Suppressor macrophage treated with lipopolysaccharide for 1 hour (primary cell): ENCODE measurements at places on chromosomes 16 and 17.

DNA sequence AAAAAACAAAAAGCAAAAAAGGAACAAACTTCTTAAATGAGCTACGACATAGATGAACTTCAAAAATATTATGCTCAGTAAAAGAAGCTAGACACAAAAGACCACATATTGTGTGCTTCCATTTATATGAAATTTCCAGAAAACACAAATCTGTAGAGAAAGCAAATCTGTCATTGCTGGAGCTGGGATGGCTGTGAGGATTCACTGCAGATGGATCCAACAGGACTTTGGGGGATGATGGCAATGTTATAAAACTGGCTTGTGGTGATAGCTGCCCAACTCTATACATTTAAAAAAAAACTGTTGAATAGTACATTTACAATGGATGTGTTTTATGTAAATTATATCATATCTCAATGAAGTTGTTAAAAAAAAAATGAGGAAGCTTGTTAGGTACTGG, 52.6 kb upstream of the MAP3K14 start:
- DNase-seq: no peak

DNA sequence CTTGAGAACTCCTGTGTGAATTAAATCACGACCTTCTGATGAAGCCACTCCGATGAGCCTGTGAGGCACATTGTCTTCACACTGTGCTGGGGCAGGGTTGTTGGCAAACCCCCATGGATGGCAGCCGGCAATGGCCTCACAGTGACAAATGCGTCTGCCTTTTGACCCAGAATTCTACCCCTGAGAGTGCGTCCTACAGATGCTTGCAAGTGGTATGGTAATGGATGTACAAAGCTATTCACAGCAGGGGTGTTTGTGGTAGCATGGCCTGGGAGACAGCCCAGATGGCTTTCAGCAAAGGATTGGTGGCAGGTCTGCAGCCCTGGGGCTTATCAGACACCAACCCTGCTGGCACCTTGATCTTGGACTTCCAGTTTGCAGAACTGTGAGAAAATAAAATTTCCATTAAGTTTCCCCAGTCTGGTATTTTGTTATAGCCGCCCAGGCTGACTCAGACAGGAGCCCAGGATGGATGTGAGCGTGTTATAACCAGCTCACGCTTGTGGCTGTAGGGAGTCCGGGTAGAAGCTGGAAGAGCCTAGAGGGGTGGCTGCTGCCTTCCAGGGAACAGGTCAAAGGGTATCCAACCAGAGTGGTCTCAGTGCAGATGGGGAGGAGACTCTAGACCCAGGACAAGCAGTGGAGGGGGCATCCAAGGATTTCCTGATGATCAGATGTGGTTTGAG, 10.1 kb downstream of the AFMID start:
- DNase-seq: no peak

GRCh38 chr16:4409081-4409932, 7.1 kb downstream of the CORO7 start:
- no peak for DNase-seq

- no peak for DNase-seq
These were observed 6.0 kb upstream of the TBC1D3B start for GRCh38 chr17:36182176-36183000.

DNA sequence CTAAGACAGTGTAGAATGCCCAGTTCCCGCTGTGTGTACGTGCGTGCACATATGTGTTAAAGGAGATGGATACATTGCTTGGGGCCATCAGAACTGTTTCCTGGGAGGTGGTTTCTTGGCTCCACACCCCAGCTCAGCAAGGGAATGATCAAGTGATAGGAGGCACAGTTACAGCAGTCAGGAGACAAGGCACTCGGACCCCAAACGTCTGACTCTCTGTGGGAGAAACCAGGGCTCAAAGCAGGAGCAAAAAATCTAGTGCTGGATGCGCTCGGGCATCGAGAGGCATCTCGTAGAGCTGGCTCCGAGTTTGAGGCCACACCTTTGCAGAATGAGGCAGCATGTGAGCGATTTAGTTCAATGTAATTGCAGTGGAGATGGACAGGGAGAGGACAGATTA, 71.9 kb downstream of the RBBP6 start:
- no peak for DNase-seq

DNA sequence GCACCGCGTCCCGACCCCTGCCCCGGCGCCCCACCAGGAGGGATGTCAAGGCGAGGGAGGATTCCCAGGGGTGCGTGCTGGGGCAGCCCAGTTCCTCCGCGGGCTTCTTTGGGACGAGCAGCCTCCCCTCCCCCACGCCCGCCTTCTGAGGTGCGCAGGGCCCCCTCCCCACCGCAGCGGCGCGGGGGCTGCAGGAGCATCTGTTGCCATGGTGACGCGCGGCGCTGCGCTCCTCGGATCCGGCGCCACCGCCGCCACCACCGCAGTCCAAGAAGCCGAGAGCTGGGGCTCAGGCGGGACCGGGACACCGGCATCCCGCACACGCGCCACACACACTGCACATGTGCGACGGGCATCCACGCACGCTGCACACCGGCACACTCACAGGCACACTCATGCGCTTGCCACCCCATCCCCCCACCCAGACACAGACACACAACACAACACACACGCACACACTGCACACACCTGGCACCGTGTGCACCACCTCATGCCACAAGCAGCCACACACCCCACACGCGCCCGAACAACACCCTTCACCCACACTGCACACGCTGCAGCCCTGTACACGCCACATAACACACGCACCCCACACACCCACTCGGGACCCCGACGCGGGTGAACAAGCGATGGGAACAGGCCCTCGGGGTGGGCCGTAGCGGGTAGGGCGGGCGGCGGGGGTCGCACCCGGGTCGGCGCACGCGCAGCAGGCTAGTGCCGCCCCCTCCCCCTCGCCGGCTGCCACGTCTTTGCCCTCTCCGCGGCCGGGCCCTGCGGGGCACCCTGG, 17.0 kb downstream of the ENPP7 start:
- DNase-seq: no peak
